Right ventricle myocardium superior (tissue), 1 donor: ENCODE measurements at places on chromosomes 1 and 21. TPM values are rescaled to one million over a fixed set of nuclear protein-coding genes. Genes with fewer than 3 reads are reported as not detected.

DNA sequence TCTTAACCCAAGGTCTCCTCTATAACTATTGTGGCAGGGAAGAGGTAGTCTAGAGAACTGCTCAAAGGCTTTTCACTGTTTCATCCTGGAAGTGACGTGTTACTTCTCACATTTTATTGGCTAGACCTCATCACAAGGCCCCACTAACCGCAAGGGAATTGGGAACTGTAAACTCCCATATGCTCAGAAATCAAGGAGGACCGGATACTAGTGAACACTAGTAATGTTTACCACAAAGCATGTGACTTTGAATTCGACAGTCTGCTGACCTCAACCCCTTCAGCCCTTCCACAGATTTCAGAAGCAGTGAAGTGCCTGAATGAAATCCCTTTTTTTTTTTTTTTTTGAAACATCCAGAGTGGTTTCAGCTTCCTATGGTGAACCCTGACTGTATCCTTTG, 3.4 kb upstream of the EEIG2 start:
- no peak for DNase-seq

DNA sequence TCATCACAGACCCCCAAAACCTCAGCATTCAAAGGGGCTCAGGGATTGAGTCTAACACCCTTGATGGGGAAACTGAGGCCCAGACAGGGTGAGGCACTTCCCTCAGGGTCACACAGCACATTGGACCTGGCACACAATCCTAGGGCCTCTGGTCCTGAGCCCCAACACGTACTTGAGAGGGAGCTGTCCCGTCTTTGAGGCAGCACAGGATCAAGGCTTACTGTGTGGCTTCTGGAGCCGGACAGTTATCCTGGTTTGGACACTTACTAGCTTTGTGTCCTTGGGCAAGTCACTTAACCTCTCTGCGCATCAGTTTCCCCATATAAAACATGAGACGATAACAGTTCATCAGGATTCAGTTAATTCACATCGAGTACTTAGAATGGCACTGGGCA, 26.5 kb downstream of the RUNX3 start:
- DNase-seq: no peak

DNA sequence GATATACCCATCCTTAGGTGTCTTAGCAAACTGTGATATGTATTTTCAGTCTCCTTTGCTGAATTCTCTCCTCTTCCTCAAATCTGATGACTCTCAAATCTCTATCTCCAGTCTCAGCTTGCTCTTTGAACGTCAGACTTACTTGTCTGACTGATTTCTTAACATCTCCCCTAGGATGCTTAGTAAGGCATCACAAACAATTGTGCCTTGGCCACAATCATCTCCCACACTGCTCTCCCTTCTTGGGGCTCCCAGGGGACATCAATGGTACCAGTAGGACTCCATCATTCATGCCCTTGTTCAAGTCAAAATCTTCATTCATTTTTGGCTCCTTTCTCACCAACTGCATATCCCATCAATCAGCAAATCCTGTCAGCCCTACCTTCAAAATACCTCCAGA, 42.0 kb downstream of the GNG12 start:
- no peak for DNase-seq

GRCh38 chr1:39940253-39940652, 14.7 kb upstream of the MFSD2A start:
- peak; percentile 56 for DNase-seq

The TP53BP2 gene
- 16.1 TPM for total RNA-seq

GRCh38 chr1:172041742-172042141, 200.4 kb downstream of the DNM3 start:
- DNase-seq: no peak

The MASP2 gene
- not detected for total RNA-seq

GRCh38 chr21:45617021-45617921, 26.3 kb upstream of the PCBP3 start:
- DNase-seq: no peak

GRCh38 chr1:63795455-63795854, 21.6 kb downstream of the ROR1 start:
- no peak for DNase-seq

DNA sequence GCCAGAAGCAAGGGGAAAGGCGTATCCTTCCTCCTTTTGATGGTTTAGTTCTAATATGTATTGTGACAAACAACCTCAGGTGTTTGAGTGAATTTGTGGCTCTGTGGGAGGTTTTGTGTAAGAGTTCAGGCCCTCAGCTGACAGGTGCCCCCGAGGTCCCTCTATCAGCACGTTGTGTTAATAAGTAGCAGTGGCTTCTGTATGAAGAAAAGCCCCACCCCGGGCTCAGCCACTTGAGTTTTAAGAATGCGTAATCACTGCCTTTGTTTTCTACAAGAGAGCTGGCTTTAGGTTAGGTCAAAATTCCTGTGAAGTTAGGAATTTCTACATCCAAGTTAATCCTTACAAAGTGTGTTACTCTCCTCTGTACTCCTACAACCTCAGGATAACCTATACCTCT, 92.4 kb upstream of the PGBD5 start:
- no peak for DNase-seq

- DNase-seq: peak; percentile 78
Measured at GRCh38 chr1:26408604-26409003, 2.0 kb upstream of the LIN28A start.

The F11R gene
- total RNA-seq: 10.1 TPM

DNA sequence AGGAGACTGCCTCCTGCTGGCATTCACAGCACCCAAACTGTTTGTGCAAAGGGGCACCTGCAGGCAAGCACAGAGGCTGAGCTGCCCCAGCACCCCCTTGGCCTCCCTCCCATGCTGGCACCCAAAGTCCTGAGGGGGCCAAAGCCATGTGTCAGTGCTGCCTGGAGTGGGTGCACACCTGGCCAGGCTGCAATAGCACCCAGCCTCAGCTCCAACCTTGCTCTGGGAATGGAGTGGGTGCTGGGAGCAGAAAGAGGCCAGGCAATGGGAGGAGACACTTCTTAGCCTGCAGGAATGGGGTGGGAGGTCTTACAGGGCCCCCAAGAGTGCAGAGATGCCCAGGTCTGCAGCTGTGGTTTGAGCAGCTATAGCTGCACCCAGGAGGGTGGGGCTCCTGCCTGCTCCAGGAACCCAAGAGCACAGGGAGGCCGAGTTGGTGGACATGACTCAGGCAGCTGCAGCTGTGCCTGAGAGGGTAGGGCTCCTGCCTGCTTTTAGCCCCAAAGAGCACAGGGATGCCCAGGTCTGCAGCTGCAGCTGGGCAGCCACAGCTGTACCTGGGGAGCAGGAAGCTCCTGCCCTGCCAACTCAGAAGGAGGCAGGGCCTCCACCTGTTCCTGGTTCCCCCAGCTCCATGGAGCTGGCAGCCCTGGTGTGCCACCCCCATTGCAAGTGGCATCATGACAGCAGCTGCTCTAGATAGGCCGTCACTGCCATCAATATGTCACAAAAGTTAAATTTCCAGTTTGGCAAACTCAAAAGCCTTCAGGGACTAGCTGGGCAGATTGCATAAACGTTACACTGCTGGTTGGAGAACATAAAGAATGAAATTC, 5.3 kb upstream of the CHD1L start:
- DNase-seq: no peak

- DNase-seq: no peak
Measured at GRCh38 chr1:18640228-18641004, 9.8 kb downstream of the PAX7 start.

DNA sequence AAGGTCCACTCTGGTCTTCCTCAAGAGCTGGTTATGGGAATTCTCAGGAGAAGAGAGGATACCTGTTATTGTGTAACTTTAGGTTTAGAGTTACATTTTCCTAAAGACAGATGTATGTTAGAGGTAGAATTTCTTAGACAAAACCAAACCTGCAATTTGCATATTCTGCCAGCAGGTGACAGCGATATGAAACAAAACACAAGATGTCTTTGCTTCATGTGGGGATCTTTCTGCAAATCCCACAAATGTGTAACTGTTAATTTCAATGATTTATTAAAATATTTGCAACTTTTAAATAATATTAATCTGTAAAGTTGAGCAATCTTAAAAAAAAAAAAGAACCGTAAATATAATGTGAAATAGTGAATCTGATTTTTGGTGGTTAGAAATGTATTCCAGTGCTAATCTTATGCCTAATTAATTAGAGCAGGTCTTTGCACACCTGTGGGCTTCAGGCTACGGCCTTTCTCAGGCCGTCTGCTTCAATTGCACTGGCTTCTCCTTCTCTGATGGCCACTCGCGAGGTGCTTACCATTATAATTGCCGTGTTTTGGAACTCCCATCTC, 33.4 kb downstream of the FAM78B start:
- no peak for DNase-seq

The ADCY10 gene
- 0.05 TPM for total RNA-seq

- no peak for DNase-seq
Measured at GRCh38 chr1:9228609-9229008, 6.0 kb upstream of the H6PD start.

The ROR1 gene
- 8.6 TPM for total RNA-seq

The KRTAP12-2 gene
- not detected for total RNA-seq

- no peak for DNase-seq
Measured at GRCh38 chr1:17084787-17085186, 31.0 kb upstream of the SDHB start.

DNA sequence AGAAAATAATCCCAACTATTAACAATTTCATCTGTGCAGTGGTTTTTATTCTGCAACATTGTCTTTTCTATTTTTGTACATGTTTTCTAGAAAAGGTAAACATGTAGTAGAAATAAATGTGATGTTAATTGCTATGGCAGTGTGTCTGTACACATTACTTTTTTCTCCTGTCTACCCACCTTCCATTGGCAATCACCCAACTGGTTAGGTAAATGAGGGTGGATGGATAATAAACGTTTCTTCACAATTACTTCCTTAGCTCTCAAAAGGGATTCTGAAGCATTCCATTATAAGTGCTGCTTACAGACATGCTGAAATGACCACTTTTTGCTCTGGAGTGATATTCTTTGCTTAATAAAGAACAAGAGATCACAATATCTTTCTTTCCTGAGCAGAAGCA, 61.4 kb downstream of the MAGI3 start:
- DNase-seq: no peak

DNA sequence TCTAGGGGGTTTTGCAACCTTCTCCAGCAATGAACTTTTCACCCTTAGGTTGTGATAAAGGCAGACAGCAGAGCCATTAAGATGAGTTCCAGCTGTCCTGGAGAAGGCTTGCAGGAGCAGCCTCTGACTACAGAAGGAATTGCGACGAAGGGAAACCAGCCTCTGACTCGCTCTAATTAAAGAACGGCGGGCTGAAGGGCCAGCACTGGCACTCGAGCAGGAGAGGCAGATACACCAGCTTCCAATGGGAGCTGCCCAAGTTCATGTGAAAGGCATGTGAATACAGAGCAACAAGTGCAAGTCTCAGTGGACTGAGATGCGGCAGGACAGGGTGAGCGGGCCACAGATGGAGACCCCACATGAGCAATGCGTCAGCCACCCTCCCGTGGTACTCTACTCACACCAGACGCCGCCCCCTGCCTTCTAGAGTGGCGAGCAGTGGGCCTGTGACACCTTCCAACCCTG, 15.7 kb downstream of the RCC2 start:
- no peak for DNase-seq

The GIPC2 gene
- total RNA-seq: 2.0 TPM

DNA sequence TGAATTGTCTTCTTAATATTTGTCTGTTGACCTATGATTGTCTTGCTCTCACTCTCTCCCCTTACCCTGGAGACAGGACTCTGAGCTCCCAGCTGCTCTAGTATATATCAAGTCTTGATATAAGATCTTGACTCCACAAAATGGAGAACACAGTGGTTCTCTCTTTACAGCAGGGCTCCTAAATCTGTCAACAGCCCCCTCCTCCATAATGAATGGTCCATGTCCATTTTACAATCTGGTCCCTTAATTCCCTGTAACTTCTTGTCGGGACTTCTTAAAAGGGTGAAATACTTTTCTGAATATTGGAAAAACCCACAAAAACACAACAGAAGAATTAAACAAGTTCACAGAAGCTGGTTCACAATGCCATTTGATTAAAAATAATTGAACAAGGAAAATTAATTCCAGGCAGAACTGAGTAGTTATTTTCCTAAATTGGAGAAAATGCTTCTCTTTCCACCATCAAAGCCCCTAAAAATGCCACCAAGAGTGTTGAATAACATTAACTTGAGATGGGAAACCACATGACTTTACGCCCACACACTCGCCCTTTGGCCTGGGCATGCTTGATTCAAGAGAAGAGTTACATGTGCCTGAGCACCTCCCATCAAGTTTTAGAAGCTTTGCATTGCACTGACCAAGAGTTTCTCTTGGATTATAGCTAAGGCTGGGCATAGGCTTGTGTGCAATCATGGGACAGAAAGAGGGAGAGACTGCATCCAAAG, 109.8 kb downstream of the TOMM20 start:
- no peak for DNase-seq

The VSIG8 gene
- not detected for total RNA-seq

- DNase-seq: no peak
Measured at GRCh38 chr1:232593717-232594502, 36.0 kb downstream of the SIPA1L2 start.

- DNase-seq: no peak
Measured at GRCh38 chr1:235617808-235618207, 31.8 kb downstream of the GNG4 start.

- no peak for DNase-seq
Measured at GRCh38 chr1:40908350-40908749, 46.2 kb upstream of the CITED4 start.

- peak; percentile 34 for DNase-seq
Measured at GRCh38 chr1:230280906-230281413, 145.2 kb downstream of the PGBD5 start.

GRCh38 chr1:106964495-106964894, 92.0 kb upstream of the PRMT6 start:
- DNase-seq: no peak

- no peak for DNase-seq
Measured at GRCh38 chr1:194474701-194475100, 1288.3 kb upstream of the B3GALT2 start.

- no peak for DNase-seq
Measured at GRCh38 chr1:8595941-8596340, 221.5 kb downstream of the RERE start.

The SPATA21 gene
- not detected for total RNA-seq

DNA sequence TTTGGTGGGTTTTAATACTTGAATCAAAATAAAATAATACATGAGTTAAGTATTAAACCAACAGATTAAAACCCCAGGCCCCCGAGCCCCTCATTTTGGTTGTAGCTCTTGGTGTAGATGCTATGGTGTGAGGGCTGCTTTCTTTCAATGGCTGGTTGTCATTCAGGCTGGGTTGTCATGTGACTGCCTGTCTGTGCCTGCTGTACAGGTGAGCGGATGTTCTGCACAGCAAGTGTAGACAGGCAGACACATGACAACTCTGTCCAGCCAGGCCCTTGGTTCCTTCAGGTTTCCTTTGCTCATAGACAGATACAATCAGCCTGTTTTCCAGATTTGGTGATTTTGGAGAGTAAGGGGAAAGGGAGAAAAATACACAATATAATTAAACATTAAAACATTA, 281.9 kb upstream of the C1orf105 start:
- no peak for DNase-seq

The ACOT11 gene
- total RNA-seq: 38.5 TPM

The UBASH3A gene
- total RNA-seq: not detected
